ENCODE measurements at places on chromosomes 4 and X.
A peak's percentile ranks its signal among the peaks of the same experiment; 100 is the strongest.

DNA sequence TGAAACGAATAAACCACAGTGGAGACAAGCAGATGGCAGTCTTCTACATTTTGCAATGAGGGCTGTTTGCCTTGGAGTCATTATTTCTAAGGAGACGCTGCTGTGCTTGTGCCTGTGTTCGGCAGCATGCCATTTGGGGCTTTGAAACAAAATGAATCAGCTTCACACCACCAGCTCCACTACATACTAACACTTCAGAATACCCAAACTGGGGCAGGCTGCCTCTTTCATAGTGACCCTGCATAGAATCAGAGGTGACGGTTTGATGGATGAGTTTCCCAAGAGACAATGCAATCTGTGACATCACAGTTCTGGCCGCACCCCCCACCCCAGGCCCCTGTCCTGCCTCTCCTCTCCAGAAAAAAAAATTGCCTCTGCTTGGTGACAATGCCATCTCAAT is 57.1 kb upstream of the MID1 start:
- no peak for DNase-seq

DNA sequence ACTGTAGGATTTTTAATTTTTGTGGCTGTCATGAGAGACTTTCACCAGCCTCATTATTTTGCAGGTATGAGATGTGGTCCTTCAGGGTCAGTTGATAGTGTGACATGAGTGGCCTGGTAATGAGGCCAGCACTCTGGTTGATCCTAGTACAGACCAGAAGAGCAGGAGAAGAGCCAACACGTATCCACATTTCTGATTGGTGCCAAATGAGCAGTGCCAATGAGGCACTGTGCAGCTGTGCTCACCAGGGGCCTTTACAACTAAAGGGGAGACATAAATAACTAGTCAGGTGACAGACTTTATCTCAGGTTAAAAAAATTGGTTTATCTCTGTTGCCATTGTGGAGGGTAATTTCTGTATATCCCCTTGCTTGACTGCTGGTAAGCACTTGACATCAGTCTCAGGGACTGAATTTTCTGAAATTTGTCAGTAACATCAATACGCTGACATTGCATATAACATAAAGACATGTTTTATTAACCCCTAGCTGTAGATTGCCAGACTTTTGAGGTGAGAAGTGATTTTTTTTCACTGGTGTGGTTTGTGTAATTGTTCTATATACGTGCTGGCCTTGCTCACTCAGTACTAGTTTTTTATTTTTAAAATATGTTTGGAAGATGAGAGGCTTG is 101.2 kb downstream of the AFF1 start:
- no peak for DNase-seq

- no peak for DNase-seq
Observed at GRCh38 chr4:98786866-98787265, 128.5 kb upstream of the TSPAN5 start.

DNA sequence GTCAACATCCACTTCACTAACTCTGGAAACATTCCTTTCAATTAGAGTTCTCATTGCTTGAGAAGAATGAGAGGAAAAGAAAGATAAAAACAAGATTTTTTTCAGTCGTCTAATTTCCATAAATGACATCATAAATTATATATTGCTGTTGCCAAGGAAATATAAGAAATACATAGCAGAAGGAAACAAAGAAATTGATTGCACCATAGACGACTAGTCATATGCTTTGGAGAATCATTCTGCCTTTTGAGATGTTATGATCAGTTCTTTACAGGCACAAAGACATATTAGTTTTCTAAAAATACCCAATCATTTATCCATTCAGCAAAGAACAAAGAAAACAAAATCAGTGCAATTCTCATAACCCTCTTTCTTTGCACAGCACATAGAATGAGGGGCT is 672 bp upstream of the C1QTNF7 start:
- no peak for DNase-seq

- no peak for DNase-seq
Observed at GRCh38 chr4:151774324-151774723, 13.5 kb upstream of the GATB start.

GRCh38 chr4:2942532-2943363 is 20.5 kb downstream of the NOP14 start:
- no peak for DNase-seq

DNA sequence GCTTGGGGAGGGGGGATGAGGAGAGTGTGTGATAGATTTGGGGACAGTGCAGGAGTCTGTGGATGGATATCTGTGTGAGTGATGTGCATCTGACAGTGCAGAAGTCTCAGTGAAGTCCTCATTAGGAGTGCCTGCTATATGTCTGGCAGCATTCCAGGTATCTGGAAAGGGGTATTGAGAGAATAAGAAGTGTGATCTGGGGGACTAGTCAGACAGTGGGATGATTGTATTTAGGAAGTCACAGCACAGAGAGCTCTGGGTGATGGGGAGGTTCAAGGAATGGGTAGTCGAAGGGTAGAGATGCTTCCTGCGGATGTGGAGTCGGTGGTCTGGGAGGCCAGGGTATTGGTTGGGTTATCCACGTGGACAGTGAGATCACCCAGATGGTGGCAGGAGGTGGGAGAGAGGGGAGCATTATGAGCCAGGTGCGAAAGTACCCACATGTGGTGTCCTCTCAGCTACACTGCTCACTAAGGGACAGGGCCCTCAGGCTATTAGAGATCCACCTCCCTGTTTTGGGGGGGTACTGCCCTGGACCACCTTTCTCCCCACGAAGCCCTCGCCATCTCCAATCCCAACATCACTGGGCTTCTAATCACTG is 9.8 kb downstream of the MAGED2 start:
- peak; percentile 2 for DNase-seq

GRCh38 chrX:30161043-30161442 is 54.3 kb upstream of the MAGEB2 start:
- DNase-seq: no peak

DNA sequence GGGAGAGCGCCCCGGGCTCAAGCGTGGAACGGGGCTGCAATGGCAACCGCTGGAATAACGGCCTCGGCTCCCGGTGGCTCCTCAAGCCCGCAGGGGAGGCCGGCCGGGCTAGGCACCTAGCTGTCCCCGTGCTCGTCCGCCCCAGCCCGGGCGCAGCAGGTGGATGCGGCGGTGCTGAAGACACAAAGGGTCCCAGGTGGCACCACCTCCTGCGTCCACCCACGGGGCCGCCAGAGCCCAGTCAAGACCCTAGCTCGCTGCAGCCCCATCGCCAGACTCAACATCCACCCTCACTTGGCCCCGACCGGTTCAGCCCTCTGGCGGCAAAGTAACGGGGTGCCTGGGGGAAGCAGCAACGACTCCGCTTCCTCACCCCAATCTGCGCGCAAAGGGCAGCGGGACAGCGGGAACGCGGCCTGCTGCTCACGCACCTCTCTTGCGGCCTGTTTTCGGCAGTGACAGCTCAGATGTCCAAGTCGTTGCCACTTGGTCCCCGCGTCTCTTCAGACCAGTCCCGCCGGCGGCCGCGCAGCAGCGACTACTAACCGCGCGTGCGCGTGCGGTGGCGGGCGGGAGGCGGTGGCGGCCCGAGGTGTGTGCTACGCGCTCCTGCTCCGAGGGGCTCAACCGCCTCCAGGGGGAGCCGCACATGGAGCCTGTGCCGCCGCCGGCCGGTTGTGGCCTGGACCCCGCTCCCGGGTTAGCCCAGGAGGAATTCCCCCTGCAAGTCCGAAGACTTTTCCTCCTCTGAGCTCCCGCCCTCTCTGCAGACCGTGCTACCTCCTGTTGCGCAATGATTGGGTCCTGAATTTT is at the start of gene CLGN:
CLGN (minus strand) TSS at position 543 of the 813 bp plus-strand sequence. CDS start 14,570 bp downstream, outside the sequence.
- peak; percentile 65 for DNase-seq

GRCh38 chr4:167595898-167596297 is 361.6 kb upstream of the SPOCK3 start:
- DNase-seq: no peak

DNA sequence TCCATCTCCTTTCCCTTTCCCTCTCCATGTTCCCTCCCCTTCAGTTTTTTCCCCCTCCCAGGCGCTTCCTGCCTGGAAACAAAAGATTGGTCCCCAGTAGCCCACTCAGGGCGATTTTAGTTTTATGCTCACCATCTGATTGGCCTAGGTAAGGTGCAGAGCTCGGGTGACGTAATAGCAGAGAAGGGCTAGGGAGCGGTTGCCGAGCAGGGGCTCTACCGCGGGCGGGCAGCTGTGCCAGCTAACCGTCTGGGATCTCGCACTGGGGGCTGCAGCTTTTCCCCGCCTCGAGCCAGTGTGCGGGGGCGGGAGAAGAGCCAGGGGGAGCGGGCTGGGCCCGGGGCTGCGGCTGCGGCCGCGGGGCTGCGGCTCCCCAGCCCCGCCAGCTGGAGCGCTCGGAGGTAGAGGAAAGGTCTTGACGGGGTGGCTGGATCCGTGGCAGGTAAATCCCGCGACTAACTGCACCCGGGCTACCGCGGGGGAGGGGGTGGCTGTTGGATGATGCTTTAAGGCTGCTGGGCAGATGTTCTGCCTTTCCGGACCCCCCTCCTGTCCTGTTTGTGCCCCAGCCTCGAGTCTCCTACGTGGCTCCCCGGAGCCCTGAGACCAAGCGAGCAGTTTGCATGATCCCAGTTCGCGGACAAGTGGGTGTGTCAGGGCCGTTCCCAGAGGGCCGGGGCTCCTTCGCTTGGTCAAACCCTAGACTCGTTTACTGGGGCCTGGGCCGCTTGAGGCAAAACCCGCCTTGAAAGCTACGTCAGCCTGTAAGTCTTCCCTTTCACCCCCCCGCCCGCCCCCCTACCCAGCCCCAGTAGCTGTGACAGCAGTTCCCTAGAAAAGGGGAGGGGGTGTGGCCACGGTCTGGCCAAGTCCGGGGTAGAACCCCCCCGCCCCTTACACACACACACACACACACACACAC is at the start of gene PAK3:
PAK3 (plus strand) TSS at position 218 of the 922 bp plus-strand sequence. CDS start 26,913 bp downstream, outside the sequence.
- peak; percentile 77 for DNase-seq

- no peak for DNase-seq
Observed at GRCh38 chr4:185955826-185956543, 113.0 kb upstream of the TLR3 start.

- DNase-seq: no peak
Observed at GRCh38 chr4:119132306-119132705, 3.3 kb upstream of the MYOZ2 start.

- DNase-seq: no peak
Observed at GRCh38 chr4:98903963-98904362, 25.0 kb downstream of the EIF4E start.

- no peak for DNase-seq
Observed at GRCh38 chr4:114378305-114378903, 220.2 kb upstream of the UGT8 start.

GRCh38 chr4:48832571-48832970 is 1.7 kb downstream of the OCIAD1 start:
- DNase-seq: no peak

GRCh38 chr4:91984466-91984865 is 319.3 kb upstream of the GRID2 start:
- no peak for DNase-seq

DNA sequence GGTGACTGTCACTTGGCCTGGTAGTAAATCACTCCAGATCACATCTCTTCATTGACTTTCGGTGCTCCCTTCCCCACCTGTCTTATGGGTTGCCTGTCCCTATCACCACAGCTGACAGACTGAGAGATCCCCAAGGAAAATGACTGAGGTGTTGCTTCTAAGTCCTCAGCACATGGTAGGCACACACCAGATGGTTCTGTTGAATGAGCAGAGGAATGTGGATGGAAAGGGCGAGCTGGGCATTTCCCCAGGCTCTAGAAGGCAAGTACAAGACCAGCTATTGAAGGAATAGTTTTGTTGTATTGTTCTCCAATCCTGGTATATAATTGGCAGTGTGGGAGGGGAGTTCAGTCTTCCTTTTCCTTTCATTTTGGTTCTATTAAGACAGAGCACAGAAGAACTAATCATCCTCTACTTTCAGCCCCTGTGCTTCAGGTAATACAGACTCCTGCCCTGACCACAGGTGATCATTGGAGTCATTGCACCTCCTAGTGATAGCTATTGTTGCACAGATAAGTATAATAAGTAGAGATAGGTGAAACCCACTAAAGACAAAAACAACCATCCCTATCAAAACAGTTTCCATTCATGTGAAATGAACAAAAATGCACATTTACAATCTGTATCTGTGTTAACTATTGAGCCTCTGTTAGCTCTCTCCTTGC is 158.6 kb downstream of the TRAM1L1 start:
- peak; percentile 18 for DNase-seq

- DNase-seq: no peak
Observed at GRCh38 chr4:2787230-2788100, 5.4 kb upstream of the SH3BP2 start.

GRCh38 chr4:156575430-156576073 is 396.0 kb downstream of the PDGFC start:
- no peak for DNase-seq

DNA sequence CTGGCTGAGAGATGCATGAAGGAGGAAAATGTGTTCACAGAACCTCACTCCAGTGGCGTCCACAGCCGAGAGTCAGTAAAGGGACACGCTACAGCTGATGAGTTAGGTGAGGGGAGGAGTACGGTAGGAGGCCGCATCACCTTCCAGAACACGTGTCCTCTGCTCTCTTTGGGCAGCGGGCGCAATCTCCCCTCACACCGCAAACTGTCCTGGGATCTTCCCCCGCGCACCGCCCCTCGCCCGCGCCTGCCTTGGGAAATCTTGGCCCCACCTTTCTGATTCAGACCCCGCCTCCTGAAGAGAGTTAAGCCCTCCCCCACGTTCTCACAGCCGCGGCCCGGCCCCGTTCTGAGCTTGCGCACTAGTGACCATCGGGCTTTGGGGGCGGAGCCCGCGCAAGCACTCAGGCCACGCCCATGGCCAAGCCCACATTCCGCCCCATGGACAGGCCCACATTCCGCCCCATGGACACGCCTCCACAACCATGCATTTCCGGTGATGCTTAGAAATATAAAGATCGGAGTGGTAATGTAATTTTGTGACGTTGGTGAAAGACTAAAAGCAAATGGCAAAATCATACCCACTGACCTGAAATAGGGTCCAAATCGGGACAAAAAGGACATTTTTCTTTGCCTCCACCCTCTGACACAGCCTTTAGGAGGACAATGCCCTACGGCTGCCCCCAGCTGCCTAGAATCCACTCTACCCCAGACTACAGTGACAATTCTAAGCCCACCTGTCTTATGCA is 13.3 kb downstream of the SMIM10 start:
- DNase-seq: peak; percentile 84

GRCh38 chr4:182111586-182111985 is 131.6 kb upstream of the TENM3 start:
- no peak for DNase-seq

DNA sequence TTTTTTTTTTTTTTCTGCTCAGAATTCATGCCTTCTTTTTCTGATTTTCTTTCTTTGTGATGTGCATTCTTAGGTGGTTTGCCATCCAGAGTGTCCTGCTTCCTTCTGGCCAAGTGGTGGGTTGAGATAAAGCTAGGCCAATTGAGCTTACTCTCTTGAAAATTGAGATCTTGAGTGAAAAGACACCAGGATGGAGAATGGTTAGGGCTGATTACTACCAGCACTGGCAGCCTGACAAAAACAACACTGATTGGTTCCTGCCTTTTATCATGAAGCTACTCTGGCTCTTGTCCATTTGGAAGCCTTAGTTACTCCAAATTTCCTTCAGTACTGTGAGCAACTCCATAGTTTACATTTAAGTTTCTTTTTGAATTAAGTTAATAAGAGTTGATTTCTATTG is 404.0 kb downstream of the PPARGC1A start:
- no peak for DNase-seq
